ENCODE measurements at places on chromosomes 5 and 9.
A peak's percentile ranks its signal among the peaks of the same experiment; 100 is the strongest.

DNA sequence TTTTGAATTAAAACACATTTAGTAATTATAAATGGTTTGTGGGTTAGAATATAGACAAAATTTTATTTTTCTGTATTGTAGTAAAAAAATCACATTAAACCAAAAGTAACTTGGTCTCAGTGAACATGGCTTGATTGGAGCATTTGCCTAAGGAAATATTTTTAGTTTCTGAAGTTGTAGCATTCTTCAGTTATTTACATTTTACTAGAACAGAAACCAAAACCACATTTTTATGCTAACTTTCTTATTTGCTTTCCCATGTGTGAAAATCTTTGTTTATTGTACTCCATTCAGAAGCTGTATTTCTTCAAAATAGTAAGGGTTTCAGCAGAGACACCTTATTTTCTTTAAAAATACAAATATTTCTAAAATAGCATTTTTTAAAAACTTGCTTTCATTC, 129.9 kb downstream of the SGCD start:
- no peak for DNase-seq

- no peak for DNase-seq
These were observed 81.2 kb downstream of the MRPS27 start for GRCh38 chr5:72238712-72239445.

DNA sequence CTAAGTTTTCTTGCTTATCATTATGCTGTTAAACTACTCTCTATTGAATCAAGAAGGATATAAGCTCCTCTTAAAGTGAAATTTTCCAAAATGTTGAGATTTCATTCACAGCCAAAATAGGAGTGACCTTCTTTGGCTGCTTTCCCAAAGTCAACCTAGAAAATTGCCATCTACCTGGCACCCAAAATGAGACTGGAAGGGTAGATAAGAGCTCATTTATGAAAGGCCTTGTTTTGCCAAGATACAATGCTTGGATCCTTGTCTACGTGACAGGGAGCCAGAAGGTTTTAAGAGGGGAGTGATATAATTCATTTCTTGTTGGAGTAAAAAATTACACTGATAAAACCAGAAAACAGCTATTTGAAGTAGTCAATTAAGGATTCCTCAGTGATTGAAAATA, 287.1 kb downstream of the IZUMO3 start:
- DNase-seq = no peak

- DNase-seq = peak; percentile 38
These were observed 76.0 kb downstream of the ARL15 start for GRCh38 chr5:54234304-54234933.

GRCh38 chr9:7780261-7780988, 19.2 kb downstream of the DMAC1 start:
- DNase-seq = peak; percentile 71

DNA sequence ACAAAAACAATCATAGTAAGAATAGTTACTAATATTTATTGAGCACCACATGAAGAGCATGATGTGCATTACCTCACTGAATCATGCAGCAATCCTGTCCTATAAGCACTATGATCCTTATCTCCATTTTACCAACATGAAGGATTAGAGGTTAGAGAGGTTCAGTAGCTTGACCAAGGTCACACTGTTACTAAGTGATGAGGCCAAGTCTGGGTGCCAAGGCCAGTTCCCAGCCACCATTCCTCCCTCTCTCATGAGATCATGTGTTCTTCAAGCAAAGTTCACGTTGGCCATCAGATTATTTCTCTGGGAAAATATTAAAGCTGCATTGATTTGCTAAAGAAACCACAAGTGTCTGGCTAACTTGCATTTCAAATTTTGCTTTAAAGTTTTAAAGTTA, 31.0 kb downstream of the PDE8B start:
- DNase-seq = no peak

GRCh38 chr9:89363311-89363670, 45.0 kb downstream of the SECISBP2 start:
- DNase-seq = no peak

- DNase-seq = peak; percentile 89
These were observed 19.7 kb upstream of the GARNL3 start for GRCh38 chr9:127244609-127245601.

- DNase-seq = no peak
These were observed 270.5 kb upstream of the SLC30A5 start for GRCh38 chr5:68823301-68823700.

GRCh38 chr9:76451234-76451633, 7.7 kb upstream of the GCNT1 start:
- peak; percentile 92 for DNase-seq

GRCh38 chr9:95746408-95747180, 128.9 kb upstream of the ERCC6L2 start:
- DNase-seq = no peak

- peak; percentile 9 for DNase-seq
These were observed 221.3 kb upstream of the FTMT start for GRCh38 chr5:121630402-121630801.

- DNase-seq = no peak
These were observed 81.2 kb downstream of the OTULIN start for GRCh38 chr5:14745753-14746152.

DNA sequence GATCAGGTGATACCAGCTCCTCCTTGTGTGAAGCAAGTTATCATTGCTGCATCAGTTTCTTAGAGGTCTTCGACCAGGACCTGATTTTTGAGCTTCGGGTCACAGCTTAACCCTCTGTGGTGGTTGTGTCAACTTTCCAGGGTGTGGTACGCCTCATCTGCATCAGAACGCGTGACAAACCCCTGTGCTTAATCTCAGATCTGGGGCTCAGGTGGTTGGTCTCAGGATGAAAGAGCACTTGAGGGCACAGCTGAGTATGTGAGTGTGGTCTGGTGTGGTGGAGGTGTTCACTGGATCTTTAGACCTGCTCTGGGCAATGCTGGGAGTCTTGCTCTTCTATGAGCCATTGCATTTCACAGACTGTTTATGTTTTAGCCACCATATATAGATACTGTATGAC, 64.1 kb downstream of the OSTF1 start:
- DNase-seq = no peak

GRCh38 chr5:149550268-149550583, 1.0 kb downstream of the CSNK1A1 start:
- DNase-seq = peak; percentile 52

GRCh38 chr5:172185096-172185461, 2.9 kb downstream of the STK10 start:
- DNase-seq = no peak

GRCh38 chr5:130068988-130069387, 164.7 kb downstream of the CHSY3 start:
- no peak for DNase-seq

DNA sequence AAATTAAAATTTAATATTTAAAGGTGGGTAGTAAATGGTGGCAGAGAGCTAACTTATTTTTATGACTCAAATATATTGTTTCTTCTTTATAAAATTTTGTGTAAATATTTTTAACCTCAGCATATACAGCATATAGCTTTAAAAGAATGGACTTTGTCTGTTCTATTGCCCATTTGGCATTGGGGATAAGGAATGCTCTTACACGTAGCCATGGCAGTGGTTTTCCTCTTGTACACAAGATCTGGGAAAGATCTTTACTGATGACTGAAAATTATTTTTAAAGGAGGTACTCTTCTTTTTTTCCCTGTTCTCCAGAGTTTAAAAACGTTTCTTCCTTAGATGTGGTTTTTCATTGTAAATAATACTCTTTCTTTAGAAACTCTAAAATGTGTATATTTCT, 75.0 kb downstream of the PBX3 start:
- DNase-seq = no peak

DNA sequence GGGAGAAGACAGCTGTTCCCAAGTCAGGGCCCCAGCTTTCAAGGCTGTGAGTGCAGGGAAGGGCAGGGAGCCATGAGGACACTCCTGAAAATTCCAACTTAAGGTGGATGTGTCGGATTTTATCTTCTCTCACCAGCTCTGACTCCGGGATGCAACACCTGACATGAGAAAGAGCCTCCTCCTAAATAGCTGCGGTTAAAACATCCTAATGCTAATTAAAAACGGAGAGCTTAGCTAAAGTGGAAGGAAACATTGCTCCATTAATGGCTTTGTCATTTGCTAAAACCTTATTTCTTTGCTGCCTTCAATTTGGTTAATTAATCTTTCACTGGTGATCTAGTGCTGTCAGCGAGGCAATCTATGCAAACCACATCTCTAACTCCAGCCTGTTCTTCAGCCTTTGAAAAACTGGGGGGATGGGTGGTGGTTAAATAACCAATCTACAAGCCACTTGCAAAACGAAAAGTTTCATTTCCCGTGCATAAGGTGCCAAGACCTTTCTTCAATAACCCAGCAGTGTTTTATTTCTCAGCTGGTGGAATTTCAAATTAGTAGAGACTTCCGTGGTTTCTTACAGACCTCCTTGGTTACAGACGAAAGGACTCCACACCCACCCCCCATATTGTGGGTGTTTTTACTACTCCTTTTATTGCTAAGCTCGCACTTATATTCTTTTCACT, 379.6 kb downstream of the MLLT3 start:
- no peak for DNase-seq

- DNase-seq = no peak
These were observed 395.4 kb downstream of the ARRDC3 start for GRCh38 chr5:90987726-90988125.

GRCh38 chr5:59525957-59526356, 367.6 kb downstream of the PDE4D start:
- DNase-seq = peak; percentile 93

DNA sequence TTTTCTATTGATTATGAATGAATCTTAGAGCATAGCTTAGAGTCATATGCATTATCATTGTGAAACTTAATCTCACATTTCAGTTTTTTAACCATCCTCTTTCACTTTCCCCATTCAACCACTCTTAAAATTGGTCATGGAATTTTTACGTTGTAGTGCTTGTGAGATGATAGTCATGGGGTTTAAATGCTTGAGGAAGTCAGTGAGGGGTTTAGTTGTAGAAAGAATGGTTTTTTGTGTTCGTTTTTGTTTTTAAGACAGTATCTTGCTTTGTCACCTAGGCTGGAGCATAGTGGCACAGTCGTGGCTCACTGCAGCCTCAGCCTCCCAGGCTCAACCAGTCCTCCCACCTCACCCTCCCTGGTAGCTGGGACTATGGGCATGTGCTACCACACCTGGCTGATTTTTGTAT, 19.6 kb downstream of the UGCG start:
- DNase-seq = no peak

- DNase-seq = no peak
These were observed 36.9 kb upstream of the IFNK start for GRCh38 chr9:27487128-27487640.

GRCh38 chr9:109451311-109452025, 46.6 kb downstream of the PTPN3 start:
- DNase-seq = no peak

- DNase-seq = no peak
These were observed 177.1 kb downstream of the NFIB start for GRCh38 chr9:14136646-14137370.

DNA sequence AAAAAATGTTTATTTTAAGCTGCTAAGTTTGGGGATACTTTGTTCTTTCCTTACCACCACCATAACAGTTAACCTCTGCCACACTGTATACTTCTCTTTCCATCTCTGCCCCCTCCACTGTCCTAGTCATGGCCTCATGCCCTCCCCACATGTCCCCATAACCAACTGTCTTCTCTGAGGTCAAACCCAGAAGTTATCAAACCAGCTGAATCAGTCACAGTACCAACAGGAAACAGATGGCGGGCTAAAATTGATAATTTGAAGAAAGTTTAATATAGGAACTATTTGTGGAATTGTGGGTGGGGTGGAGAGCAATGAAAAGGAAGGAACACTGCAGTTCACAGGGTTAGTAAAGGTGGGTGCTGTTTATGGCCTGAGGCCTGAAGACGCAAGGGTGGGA, 5.7 kb upstream of the DCTN4 start:
- DNase-seq = no peak

GRCh38 chr5:1255081-1255561, 29.9 kb downstream of the SLC6A18 start:
- peak; percentile 26 for DNase-seq

DNA sequence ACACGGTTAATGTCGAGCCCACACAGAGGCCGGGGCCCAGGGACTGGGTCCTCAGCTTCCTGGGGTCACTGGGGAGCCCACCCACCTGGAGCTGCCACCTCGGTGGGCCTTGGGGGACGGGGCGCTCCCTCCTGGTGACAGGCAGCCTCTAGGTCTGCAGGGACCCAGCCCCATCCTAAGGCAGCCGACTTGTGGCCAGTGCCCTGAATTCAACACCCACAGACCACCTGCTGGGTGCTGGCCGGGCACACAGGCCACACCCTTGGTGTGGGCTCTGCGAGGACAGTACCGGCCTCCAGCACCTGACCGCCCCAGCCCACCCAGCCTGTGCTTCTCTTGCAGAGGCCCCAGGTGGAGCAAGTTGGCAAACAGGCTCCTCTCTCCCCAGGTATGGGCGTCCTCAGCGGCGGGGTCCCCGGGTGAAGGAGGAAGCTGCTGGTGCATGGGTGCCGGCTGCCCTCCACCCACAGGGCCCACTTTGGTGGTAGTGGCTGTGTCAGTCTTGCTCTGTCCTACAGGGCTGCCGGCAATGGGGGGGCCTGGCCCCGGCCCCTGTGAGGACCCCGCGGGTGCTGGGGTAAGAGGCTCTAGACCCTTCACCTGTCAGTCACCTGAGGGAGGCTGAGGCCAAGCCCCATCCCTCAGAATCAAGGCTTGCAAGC, 8.3 kb downstream of the ENTPD8 start:
- DNase-seq = no peak

GRCh38 chr5:14806456-14806855, 65.1 kb downstream of the ANKH start:
- peak; percentile 95 for DNase-seq

DNA sequence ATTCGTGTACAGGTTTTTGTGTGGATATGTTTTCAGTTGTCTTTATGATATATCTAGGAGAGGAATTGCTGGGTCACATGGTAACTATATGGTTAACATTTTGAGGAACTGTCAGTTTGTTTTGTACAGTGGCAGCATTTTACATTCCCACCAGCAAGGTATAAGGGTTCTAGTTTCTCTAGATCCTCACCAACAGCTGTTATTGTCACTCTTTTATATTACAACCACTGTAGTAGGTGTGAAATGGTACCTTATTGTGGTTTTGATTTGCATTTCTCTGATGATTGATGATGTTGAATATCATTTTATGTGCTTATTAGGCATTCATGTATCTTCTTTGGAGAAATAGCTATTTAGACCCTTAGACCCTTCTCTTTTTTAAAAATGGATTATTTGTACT, 82.9 kb downstream of the CCDC171 start:
- DNase-seq = no peak

- no peak for DNase-seq
These were observed 293.8 kb downstream of the SLIT3 start for GRCh38 chr5:169006842-169007790.

GRCh38 chr9:34114436-34114835, 12.1 kb downstream of the DCAF12 start:
- no peak for DNase-seq

- DNase-seq = no peak
These were observed 112.7 kb downstream of the NTRK2 start for GRCh38 chr9:84781931-84782866.

- DNase-seq = peak; percentile 19
These were observed 99.3 kb upstream of the NIPBL start for GRCh38 chr5:36777105-36777757.

GRCh38 chr9:136712690-136713544, 545 bp downstream of the DIPK1B start:
- no peak for DNase-seq

- DNase-seq = no peak
These were observed 18.6 kb upstream of the MTMR12 start for GRCh38 chr5:32331217-32331934.

- peak; percentile 72 for DNase-seq
These were observed 28.5 kb downstream of the TBC1D2 start for GRCh38 chr9:98226957-98227356.
